Fibroblast of pulmonary artery (primary cell): ENCODE measurements at places on chromosomes 2 and 18.

DNA sequence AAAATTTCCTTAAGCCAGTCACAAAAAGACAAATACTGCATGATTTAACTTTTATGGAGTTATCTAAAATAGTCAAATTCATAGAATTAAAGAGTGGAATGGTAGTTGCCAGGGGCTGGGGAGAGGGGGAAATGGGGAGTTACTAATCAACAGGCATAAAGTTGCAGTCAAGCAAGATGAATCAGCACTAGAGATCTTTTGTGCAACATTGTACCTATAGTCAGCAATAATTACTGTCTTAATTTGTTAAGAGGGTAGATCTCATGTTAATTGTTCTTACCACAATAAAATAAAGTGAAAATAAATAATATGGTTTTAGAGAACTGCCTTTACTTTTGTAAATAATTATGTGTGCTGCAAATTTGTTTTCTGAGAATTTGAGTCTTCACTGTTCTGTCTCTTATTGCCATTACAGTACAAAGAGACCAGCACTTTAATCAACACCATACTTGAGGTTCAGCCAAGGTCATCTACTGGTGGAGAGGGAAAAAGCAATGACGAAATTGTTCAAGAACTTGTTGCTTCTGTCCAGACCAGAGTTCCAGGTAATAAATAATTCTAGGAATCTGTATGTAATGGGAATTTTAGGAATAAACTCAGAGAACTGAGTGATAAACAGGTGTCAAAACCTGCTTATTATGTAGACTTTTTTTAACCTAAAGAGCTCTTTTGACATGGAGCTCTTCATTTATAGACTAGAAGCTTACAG, 75.5 kb downstream of the TRABD2A start:
- peak; percentile 20 for DNase-seq

DNA sequence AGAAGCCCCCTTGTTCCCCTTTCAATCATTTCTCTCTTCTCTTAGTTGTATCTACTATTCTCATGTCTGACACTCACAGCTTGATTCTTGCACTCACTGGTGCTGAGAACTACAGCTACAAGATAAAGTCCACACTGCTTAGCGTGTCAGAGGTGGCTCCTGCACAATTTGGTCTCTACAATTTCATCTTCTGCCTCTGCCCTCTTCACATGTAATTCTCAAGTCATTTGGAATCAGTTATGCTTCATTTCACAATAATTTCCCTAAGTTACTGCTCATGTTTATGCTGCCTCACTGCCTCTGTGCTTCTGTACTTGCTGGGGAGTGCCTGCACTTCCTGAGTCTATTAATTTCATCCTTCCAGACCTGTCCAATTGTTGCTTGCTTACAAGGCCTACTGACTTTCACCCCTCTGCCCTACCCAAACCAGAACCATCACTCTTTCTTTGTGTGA, 11.6 kb upstream of the NAB1 start:
- peak; percentile 79 for DNase-seq

DNA sequence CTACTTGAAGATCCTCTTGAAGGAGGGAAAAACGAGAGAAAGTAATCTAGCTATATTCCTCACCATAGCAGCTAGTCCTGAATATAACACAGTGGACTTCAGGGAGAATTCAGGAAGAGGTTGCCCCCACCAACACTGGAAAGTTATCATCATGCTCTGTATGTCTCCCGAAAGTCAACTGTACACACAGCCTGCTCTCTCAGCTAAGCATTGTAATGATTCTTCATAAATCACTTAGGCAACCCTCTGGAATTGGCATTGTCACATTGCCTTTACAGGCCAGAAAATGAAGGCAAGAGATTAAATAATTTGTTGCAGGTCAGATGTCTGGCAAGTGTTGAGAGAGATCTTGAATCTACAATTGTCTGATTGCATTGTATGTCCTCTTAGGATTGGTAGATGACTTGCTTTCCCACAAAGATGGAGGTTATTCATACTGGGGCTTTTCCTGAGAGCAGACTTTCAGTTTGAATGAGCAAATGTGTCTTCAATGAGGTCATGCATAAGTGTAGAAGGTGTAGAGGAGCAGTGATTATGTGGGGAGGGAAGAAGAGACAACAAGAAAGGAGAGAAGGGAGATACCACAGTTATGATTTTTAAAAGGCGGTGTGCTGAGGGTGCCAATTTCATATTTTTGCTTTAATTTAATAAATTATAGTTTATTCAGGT, 667.2 kb downstream of the DCDC2C start:
- no peak for DNase-seq

- no peak for DNase-seq
Observed at GRCh38 chr2:60547841-60548240, 5.6 kb downstream of the BCL11A start.

- no peak for DNase-seq
Observed at GRCh38 chr2:152486737-152487400, 151.9 kb downstream of the FMNL2 start.

DNA sequence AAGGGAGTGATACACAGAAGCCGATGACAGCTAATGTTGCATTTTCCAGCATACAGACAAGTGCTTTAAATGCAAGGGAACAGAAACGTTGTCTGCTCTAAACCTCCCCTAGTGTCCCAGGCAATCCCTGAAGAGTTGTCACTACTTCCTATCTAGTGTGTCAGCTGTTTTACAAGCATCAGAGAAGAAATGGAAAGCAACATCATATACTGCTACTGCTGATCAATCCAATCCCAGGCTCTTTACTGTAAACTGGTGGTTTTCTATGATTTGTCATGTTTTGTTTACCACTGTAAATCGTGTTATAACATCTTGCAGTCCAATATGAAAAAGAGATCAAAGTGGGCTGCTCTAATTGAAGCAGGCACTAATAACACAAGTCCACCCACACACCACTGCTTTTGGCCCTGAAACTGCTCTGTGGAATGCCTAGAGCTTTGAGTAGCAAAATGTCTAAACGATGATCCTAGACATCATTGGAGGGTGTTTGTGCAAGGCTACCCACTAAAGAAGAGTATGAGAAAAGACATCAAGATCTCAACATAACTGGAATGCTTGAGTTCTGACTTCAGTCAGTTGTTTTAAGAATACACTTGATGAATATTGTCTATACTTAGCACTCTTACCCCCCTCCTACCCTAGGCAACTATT, 18.1 kb upstream of the ROCK1 start:
- DNase-seq = no peak

GRCh38 chr2:127208313-127208712, 11.8 kb downstream of the CYP27C1 start:
- DNase-seq = no peak

DNA sequence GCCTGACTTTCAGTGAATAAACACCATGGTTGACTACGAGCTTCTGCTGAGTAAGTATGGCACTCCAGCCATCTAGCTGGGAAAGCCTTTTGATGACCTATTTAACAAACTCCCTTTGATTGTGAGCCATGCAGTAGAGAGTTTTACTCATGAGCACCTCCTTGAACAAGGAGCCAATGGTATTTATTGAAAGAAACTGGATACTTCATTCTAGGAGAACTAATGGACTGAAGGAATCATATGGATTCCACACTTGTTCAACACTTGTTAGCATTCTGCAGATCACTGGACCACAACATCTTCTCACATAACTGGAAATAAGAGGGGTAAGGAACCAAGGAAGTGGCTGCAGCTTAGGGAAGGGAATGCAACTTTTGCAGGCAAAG, 320.9 kb upstream of the ETAA1 start:
- no peak for DNase-seq

- DNase-seq = no peak
Observed at GRCh38 chr18:62713651-62714247, 1.6 kb upstream of the PHLPP1 start.

GRCh38 chr2:108589372-108589771, 55.1 kb downstream of the LIMS1 start:
- no peak for DNase-seq

DNA sequence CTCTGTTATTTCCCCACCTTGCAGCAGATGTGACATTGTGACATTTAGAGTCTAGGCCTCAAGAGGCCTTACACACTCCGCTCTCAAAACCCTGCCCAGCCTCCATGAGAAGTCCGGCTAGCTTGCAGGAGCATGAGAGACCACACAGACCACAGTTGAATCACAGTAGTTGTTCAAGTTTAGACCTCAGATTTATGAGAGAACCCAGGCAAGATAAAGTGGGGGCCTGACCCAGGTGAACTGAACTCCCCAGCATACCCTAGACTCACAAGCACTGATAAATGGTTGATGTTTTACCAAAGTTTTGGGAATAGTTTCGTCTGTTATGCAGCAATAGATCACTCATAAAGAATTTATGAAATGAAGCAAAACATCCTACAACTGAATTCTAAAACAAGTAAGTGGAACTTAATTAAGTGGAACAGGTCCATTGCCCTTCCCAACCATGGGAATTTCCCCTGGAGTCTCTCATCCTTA, 4.7 kb upstream of the STAT1 start:
- DNase-seq = no peak

- no peak for DNase-seq
Observed at GRCh38 chr2:172323861-172324597, 103.4 kb upstream of the ITGA6 start.
